ENCODE measurements at places on chromosomes 13 and 19.

DNA sequence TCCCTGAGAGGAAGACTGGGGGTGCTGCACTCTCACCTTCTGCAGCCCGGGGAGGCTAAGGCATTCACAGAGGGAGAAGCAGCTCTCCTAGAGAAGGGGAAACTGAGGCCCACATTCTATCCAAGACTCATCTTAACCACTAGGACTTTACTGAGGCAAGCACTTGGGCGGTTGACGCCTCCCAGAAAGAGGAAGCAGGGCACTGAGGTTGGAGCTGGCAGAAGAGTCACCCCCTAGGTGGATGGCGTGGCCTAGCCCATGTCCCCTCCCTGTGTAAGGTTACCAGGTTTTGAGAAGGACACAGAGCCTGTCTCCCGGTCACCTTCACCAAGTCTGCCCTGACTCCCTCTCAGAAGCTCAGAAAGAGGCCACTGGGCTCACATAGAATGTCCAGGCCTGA is 2.7 kb downstream of the S1PR2 start:
- DNase-seq: no peak

DNA sequence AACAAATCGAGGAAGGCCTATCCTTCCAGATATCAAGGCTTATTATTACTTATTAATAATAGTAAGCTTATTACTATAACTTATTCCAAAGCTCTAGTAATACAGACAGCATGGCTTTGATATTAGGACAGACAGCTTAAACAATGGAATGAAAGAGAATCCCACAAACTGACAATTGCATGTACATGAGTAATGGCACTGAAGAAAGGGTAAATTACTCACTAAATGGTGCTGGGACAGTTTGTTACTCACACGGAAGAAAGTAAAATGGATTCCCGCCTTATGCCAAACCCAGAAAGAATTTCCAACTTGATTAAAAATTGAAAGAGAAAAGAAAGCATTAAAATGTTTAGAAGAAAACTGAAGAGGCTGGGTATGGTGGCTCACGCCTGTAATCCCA is 60.3 kb downstream of the MIPEP start:
- DNase-seq: no peak

DNA sequence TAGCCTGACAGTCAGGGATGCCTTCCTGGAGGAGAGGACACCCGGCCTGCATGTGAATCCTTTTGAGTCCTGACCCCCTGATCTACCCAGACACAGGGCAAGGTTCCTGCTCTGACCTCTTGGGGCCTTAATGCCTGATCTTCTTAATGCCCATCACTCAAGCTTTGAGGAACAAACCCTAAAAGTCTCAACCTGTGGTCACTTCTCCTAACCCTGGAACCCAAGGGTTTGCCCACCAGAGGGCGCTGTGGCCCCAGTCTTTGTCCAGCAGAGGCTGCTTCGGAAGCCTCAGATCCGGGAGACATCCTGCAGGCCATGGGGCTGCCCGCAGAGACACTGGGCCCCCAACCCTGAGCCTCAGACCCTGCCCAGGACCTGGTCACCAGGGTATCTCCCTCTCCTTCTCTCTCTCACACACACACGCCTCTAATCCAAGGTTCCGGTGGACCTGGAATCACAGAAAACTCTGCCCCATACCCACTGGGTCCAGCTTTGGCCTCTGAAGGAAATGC is 9.8 kb upstream of the DPF1 start:
- DNase-seq: peak; percentile 62

DNA sequence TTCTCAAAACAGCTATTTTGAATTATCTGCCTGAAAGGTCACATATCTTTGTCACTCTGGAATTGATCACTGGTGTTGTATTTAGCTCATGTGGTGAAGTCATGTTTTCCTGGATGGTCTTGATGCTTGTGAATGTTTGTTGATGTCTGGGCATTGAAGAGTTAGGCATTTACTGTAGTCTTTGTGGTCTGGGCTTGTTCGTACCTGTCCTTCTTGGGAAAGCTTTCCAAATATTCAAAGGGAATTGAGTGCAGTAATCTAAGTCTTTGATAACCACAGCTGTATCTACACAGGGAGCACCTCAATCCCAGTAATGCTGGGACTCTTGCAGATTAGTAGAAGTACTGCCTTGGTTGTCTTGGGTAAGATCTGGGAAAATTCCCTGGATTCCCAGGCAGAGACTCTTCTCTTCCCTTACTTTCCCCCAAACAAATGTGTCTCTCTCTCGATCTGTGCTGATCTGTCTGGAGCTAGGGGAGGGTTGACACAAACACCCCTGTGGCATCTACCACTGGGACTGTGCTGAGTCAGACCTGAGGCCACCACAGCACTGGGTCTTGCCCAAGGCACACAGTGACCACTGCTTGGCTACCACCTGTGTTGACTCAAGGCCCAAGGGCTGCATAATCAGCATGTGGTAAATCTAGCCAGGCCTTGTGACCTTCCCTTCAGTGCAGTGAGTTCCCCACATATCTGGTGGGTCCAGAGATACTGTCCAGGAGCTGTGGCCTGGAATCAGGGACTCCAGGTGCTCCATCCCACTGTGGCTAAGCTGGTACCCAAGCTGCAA is 5.5 kb upstream of the CYP4F3 start:
- no peak for DNase-seq

- no peak for DNase-seq
Measured at GRCh38 chr13:99489028-99489427, 12.2 kb upstream of the TM9SF2 start.

- DNase-seq: no peak
Measured at GRCh38 chr13:73035660-73036059, 23.1 kb upstream of the KLF5 start.

DNA sequence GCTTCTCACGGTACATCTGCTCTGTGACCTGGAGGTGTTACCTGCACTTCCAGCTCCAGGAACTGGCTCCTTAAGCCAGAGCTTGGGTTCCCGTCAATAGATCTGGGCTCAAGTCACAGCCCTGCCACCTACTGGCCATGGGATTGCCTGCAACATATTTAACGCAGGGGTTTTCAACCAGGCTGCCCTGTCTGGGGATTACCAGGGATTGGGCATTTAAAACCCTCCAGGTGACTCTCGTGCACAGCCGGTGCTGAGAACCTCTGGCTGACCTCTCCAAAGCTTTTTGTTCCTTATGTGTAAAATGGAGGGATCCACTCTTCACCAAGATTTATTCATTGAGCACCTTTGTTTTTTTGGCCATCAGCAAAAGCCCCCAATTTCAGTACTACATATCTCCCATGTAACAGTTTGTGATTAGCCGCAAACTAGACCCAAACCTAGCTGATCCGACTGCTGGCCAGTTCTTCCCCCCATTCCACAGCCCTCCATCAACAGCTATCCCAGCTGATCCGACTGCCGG is 76.6 kb upstream of the STK24 start:
- DNase-seq: peak; percentile 36

DNA sequence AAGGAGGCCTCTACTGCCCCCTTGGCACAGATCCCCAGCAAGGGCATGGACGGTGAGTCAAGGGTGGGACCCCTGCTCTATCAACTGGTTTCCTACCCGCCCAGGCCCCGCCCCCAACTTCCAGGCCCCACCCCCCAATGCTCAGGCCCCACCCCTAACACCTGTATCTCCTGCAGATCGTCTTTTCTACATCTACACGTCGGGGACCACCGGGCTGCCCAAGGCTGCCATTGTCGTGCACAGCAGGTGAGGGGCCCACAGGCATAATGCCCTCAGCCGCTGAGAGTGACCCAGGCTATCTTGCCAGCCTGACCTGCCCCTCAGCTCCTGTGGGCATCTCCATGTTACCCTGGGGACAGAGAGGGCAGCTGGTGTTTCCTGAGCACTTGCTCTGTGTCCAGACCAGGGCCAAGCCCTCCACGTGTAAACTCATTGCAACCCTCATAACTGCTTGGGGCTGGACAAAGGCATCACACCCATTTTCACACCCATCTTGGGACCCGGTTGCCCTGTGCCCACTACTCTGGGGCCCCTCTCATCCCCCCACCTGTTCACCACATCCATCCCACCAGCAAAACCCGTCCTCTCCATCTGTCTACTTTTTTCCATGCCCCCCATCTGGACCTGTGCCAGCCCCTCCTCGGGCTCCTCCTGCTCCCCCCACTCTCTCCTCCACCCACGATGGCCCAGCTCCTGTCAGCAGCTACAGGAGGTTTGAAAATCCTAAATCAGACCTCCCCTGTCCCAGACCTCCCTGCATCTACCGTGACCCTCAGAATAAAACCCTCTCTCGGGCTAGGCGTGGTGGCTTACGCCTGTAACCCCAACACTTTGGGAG is 17.2 kb downstream of the SLC27A1 start:
- DNase-seq: no peak

Data from activated CD8-positive, alpha-beta memory T cell treated with anti-CD3 and anti-CD28 coated beads for 48 hours (primary cell).